IMR-90 (cell line): ENCODE measurements at places on chromosomes 16 and 17. TPM values are rescaled to one million over a fixed set of nuclear protein-coding genes. Genes with fewer than 3 reads are reported as not detected.

Gene VAT1L
- 18.1 and 18.5 TPM in 2 replicates for total RNA-seq

Gene TBC1D3H
- total RNA-seq = not detected in 2 replicates

Gene CIBAR2
- 0.18 TPM in 1 of 2 replicates, not detected in the other for total RNA-seq

Gene ABCC12
- under 0.01 TPM in 2 replicates for total RNA-seq

Gene CCL16
- not detected in 2 replicates for total RNA-seq

Gene HOXB1
- not detected in 2 replicates for total RNA-seq

Gene HOXB7
- total RNA-seq = 1.8 and 3.3 TPM in 2 replicates

Gene CAMTA2
- 1.4 TPM in 2 replicates for total RNA-seq

Gene SLFN14
- not detected in 2 replicates for total RNA-seq

Gene GPRC5C
- total RNA-seq = not detected in 2 replicates

Gene PRSS8
- not detected in 2 replicates for total RNA-seq

Gene RAB26
- total RNA-seq = 1.1 TPM in 2 replicates

Gene NGFR
- 0.18 TPM in 1 of 2 replicates, not detected in the other for total RNA-seq

Gene TVP23A
- total RNA-seq = not detected in 2 replicates
